ENCODE measurements at places on chromosomes 11 and 22.
A peak's percentile ranks its signal among the peaks of the same experiment; 100 is the strongest.

DNA sequence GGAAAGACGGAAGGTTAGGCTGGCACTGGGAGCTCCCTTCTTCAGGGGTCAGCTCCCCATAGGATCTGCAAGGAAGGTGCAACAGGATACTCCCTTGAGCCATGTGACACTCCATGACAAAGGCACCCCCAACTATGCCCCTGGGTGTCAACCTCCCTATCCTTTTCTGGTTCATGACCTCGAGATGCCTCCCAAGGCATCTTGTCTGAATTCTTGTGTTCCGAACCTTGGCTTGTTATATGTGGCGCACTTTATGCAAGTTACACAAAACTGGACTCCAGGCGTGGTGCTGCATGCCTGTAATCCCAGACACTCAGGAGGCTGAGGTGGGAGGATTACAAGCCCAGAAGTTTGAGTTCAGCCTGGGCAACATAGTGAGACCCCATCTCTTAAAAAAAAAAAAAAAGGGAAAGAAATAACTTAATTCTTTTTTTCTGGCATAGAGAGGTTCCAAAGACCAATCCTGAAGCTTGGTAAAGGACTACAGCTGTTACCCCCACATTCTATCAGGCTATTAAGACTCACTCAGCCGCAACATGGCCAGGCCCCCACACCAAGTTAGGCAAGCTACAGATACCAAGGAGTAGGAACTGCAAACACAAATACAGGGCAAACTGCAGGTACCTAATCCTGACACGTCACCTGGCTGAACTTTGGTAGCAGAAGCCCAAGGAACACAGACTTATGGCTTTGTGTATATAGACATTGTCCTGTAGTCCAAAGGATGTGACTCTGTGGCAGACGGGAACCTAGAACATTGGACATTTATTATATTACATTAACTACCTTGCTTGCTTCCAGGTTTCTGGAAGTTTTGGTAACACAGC, 1.4 kb downstream of the C11orf24 start:
- DNase-seq = no peak

- DNase-seq = no peak
Observed at GRCh38 chr22:29003975-29004646, 57.5 kb downstream of the C22orf31 start.

DNA sequence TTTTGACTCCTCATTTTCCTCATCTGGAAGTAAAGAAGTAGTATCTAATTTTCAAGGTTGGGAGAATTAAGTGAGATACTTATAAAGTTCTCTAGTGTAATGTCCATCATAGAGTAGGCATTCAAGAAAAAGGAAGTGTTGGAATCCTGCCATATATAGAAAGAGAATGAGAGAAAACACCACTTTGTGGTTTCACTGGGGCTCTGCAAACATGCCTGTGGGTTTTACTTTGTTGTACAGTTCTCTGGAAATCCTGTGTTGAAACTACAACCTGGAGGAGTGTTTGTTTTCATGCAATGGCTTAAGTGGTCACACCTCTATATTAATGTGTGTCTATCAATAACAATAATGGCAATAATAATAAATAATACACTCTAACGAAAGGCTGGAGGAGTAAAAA, 741.7 kb downstream of the NELL1 start:
- DNase-seq = no peak

- DNase-seq = peak; percentile 46
Observed at GRCh38 chr11:59560290-59560701, 49.0 kb downstream of the OR4D9 start.

DNA sequence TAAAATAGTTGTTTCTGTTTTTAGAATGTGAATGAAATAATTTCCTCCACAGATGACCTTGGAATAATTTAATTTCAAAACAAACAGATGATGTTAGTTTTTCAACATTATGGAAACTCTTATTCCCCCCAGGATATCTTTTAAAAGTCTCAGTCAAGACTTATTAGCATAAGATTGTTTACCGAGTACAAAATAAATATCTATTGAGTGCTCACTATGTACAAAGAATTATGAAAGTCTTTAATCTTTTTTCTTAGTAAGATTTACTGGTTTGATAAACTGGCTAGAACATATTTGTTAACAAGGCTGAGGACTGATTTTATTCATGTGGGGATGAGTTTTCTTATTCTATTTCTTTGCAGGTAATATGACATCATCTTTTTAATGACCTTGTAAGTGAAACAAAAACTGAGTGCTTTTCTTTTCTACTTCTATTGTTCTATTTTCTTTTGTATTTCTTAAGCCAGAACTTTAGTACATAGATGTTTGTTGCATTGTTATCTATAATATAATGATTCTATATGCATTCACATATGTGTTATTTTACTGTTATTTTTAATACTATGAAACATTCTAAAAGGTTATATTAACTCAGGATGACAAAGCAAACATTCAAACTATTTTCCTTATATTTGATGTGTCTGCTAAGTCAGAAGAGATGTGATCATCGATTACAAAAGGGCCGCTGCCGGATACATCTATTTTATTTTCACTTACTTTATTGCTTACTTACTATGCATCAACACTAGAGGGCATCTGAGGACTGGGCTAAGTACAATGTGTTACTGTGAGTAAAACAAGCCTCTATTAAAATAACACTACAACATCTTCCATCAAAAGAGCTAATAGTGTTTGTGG, 111.0 kb upstream of the ARHGAP42 start:
- no peak for DNase-seq

- DNase-seq = no peak
Observed at GRCh38 chr11:17650127-17650911, 69.1 kb upstream of the MYOD1 start.

GRCh38 chr22:46739094-46739870, 1.2 kb upstream of the CERK start:
- no peak for DNase-seq

DNA sequence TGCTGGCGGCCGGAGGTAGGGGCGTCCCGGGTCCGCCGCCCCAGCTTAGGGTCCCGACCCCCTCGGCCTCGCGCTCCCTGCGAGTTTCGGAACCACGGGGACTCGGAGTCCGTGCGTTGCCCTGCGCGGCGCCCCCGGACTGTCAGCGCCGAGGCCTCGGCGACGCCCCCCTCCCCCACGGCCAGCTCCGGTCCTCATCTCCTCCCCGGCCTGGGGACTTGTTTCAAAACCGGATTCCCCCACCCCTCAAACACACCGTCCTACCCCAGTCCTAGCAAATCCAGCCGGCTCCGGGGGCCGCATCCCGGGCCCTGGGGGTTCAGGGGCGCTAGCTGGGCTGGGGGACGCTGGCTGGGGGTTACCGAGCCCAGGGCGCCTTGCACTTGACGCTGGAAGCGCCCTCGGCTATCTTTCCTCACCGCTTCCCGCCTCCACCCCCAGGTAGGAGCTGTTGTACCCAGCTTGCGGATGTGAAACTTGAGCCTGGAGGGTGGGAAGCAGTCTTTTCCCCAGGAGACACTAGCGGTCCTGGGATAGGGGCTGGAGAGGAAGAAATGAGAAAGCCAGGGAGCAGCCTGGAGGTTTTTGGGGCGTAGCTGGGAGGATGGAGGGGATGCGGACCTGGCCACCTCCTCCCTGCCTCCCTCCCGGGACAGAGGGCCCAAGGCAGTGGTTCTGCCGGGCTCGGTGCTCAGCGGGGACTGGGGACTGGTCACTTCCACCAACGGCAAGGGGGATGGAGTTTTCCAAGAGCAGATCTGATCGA, 550 bp downstream of the FBLN1 start:
- DNase-seq = no peak

- DNase-seq = no peak
Observed at GRCh38 chr11:75940911-75941310, 125.9 kb downstream of the UVRAG start.

- DNase-seq = no peak
Observed at GRCh38 chr11:107840129-107840484, 18.5 kb downstream of the SLC35F2 start.

GRCh38 chr22:23113847-23114720, 27.7 kb downstream of the RSPH14 start:
- no peak for DNase-seq

DNA sequence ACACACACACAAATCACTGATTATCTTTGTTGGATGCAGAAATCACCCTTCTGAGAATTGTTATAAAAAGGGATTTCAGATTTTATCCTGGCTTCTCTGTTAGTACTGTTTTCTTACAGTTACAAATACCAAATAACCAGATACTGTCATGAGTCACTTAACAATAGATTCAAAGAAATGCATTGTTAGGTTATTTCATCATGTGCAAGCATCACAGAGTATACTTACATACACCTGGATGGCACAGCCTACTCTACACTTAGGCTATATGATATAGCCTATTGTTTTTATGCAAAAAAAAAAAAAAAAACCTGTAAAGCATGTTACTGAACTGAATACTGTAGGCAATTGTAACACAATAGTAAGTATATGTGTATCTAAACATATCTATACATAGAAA, 319.2 kb upstream of the ARHGAP42 start:
- DNase-seq = no peak

GRCh38 chr11:1116104-1116503, 41.4 kb downstream of the MUC2 start:
- no peak for DNase-seq

DNA sequence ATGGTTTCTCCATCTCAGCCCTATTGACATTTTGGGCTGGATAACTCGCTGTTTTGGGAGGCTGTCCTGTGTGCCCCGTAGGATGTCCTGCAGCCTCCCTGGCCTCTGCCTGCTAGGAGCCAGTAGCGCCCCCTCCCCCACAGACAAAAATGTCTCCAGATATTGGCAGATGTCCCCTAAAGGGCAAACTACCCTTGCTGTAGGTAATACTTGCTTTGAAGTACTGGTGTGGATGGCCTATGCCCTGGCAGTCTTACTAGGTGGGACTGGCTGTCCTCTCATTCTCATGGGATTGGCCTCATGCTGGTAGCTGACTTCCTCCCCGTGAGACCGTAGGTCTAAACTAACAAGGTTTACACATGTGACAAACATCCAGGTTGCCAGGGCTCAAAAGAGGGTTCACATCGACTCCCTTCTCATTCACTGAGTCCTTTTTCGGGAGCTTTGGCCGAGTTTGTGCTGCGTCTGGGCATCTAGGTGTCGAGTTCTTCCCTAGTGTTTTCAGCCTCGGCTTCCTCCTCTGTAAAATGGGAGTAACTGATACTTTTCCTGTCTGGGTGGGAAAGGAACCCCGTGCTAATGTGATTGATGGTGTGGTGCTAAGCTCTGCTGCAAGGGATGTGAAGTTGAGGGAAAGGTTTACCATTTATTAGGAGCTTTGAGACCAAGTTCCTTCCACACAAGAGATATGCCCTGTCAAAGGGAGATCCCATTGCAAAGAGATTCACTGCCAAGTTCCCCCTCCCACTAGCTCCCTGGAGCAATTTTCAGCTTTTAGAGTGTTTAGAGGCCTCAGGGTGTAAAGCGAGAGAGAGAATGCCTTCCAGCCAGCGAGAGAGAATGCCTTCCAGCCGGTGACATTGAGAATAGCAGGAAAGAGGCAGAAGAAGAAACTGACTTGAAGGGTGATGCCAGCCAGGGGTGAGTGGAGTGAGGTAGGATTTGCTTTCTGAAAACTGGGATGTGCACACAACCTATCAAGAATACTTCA, 17.0 kb downstream of the PTPRJ start:
- no peak for DNase-seq

DNA sequence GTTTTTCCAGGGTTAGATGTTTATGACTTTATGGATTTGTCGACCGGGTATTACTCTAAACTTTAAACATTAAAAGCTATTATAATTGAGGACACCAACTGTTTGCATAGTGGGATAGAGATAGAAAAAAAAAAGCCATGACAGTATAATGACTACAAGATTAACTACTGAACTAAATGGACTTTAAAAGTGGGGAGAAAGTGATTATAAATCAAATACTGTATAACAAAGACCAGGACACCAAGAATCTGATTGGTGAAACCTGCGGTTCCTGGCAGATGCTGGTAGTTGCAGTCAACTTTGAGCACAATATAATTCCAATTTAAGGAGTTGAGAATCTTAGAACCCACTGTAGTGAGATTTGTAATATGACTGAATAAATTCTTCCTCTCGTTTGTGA, 2.5 kb downstream of the CRKL start:
- DNase-seq = no peak

DNA sequence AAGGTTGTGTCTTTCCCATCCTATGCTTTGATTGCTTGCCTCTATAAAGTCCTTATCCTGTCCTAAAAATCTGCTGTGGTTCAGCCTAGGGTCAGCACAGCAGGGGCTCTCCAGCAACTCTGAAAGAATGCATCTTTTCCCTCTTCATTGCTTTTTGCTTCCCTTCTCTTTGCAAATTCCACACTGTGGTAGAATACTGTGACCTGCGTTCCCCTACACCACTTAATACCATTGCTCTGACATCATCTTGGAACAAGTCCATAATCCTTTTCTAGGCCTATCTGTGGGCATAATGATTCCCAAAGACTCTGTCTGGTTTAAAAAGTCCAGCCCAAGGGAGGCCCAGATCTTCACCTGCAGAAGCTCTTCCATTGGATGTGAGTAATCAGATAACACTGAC, 177.7 kb downstream of the NAV2 start:
- peak; percentile 70 for DNase-seq

- DNase-seq = no peak
Observed at GRCh38 chr11:80603472-80603871, 1162.6 kb upstream of the TENM4 start.

GRCh38 chr11:3107608-3108182, 50.5 kb upstream of the CARS1 start:
- no peak for DNase-seq

DNA sequence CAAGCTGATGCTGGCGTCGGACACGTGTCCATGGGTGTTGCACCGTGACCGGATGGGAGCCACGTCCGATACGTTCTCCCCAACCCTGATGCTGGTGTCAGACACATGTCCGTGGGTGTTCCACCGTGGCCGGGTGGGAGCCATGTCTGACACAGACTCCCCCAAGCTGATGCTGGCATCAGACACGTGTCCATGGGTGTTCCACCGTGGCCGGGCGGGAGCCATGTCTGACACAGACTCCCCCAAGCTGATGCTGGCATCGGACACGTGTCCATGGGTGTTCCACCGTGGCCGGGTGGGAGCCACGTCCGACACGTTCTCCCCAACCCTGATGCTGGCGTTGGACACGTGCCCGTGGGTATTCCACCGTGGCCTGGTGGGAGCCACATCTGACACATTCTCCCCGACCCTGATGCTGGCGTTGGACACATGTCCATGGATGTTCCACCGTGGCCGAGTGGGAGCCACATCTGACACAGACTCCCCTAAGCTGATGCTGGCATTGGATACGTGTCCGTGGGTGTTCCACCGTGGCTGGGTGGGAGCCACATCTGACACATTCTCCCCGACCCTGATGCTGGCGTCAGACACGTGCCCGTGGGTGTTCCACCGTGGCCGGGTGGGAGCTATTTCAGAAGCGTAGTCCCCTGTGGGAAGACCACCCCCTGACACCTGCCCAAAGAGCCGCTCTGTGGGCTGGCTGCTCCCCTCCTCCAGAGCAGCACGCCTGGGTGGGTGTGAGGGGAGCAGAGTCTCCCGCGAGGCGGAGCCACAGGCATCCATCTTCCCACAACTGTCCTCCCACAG, 20.0 kb downstream of the SELENOO start:
- no peak for DNase-seq

- no peak for DNase-seq
Observed at GRCh38 chr22:40345815-40346184, 500 bp upstream of the ADSL start.

- DNase-seq = peak; percentile 30
Observed at GRCh38 chr22:19892257-19892879, 37.7 kb upstream of the GNB1L start.

Data from HFF-Myc (cell line).